Cortex of kidney (tissue), 1 donor: ENCODE measurements at places on chromosomes 1 and 21.

DNA sequence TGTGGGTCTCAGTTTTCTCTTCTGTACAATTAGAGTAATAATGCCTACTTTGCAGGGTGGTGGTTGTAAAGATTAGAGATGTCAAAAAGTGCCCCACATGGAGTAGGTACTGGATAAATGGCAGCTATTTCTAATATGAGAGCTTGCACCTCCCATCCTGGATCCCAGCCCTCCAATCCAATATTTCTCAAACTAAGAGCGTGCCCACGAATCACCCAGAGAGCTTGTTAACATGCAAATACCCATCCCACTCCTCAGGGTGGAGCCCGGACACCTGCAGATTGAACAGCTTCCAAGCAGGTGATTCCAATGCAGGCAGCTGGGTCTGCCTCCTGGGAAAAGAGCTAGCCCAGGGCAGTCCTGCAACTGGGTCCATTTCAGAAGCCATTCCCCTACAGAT lies 33.0 kb downstream of the LRRN2 start:
- DNase-seq, result no peak

DNA sequence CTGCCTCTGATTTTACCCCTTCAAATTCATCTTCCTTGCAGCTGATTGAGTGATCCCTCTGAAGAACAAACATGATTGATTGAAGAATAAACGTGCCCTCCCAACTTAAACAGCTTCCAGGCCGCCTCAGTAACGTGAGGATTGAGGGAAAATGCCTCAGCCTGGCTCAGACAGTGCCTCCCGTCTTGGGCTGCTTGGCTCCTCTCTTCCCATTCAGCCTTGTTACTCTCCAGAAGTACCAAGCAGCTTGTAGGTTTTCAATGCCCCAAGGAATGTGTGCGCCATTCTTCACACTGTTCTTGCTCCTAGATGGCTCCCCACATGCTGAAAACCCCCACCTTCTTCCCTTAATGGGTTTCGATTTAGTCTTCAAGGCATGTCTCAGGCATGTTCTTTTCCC lies 51.8 kb downstream of the ST6GALNAC5 start:
- DNase-seq, result no peak

DNA sequence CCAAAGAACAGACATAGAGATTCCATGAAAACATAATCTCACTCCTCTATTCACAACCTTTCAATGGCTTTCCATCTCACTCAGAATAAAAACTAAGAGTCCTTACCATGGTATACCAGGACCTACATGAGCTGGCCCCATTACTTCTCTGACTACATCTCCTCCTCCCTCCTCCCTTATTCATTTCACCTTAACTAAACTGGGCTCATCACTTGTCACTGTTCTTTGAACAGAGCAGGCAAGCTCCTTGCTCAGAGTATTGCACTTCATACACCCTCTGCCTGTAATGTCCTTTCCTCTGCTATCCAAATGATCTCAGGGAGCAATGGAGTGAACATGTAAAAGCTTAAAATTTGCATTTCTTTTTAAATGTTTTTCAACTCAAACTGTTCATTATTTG lies 142.0 kb downstream of the MRPL39 start:
- DNase-seq, result no peak

DNA sequence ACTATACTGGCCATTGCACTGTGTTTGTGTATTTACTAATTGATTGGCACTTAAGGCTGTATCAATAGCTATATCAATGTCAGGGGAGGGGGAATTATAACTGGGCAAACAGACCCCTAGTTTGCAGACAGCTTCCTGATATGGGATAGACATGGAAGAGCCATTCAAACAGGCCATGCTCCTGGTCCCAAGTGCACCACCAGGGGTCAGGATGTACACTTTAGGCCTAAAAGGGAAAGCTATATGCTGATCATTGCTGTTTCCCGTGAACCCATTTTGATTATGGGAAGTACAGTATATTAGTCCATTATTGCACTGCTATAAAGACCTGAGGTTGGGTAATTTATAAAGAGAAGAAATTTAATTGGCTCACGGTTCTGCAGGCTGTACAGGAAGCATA lies 124.9 kb upstream of the BACE2 start:
- DNase-seq, result no peak

GRCh38 chr1:117167402-117167801 lies 43.3 kb downstream of the VTCN1 start:
- DNase-seq, result no peak

GRCh38 chr1:40564506-40564905 lies 33.1 kb downstream of the ZNF684 start:
- DNase-seq, result no peak

GRCh38 chr1:184648160-184648855 lies 106.3 kb downstream of the EDEM3 start:
- no peak for DNase-seq

GRCh38 chr1:56535362-56535761 lies 44.0 kb downstream of the PLPP3 start:
- no peak for DNase-seq

DNA sequence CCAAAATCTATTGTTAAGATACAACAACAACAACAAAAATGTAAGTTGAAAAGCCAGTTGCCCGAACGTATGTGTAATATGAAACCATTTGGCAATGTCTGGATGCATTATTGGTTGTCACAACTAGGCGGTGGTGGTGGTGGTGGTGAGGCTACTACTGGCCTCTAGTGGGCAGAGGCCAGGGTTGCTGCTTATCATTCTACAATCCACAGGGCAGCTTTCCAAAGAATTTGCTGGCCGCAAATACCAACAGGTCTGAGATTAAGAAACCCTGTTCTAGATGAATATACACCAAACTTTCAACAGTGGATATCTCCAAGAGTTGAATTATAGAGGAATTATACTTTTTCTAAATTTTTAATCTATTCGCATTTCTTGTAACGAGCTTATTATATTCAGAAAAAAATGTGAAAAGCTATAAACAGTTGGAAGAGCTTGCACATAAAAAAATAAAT lies 26.8 kb upstream of the ZNF697 start:
- no peak for DNase-seq

GRCh38 chr1:201265756-201266155 lies 17.6 kb upstream of the PKP1 start:
- DNase-seq, result no peak

GRCh38 chr1:155085504-155086127 lies 7.0 kb downstream of the EFNA3 start:
- no peak for DNase-seq

GRCh38 chr1:21899267-21899810 lies 37.8 kb downstream of the HSPG2 start:
- no peak for DNase-seq

DNA sequence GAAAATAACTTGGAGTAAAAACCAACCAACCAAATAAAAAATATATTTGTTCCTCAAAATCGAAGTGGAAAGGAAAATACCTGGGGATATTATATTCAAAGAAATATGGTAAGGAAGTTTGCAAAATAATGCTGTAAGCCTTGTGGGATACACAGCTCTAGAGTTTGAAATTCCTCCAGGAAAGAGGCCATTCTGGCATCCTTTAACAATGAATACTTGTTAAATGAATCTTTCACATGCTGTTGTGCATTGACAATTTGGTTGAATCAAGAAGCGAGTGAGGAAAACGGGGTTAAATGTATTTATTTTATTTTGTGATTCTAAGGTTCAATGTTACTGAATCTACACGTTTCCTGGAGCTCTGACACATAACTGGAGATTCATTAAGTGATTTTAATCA lies 30.5 kb upstream of the NTNG1 start:
- DNase-seq, result no peak

GRCh38 chr21:31088474-31088751 lies 50.1 kb upstream of the KRTAP19-8 start:
- no peak for DNase-seq

- no peak for DNase-seq
Observed at GRCh38 chr1:62781841-62782543, 1.9 kb upstream of the ATG4C start.

GRCh38 chr1:24830680-24831272 lies 85.5 kb downstream of the CLIC4 start:
- no peak for DNase-seq

DNA sequence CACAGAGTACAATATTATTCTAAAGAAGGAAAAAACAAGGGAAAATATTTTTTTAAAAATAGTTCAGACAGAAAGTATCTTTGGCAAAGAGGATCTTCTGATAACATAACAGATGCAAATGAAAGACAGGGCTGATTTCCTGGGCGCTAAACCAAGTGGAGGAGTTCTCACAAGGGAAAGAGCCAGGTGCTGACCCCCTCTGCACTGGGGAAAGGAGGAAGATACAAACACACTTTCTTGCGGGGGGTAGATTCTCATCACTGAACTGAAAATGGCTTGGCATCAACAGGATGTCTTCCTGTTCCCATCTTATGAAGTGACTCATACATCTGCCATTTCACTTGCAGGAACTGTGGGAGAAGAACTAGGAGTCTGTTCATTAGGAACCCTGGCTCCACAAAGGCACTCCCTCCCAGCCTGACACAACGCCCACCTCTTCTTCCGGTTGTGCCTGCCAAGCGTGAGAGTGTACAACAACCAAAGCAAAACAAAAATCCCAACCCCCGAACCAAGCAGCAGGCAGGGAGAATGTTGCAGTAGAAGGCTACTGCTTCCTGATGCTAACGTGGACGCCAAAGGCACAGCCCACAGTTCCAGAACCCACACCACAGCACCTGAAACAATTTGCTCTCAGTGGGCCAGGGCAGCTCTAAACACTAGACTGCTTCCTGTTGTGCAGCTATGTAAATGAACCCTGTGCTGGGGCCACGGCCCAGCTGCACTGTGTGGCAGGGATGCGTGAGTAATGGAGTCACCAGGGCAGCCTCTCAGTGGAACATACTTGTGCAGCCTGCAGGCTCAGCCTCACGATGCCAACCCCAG lies 51.0 kb downstream of the GADD45A start:
- DNase-seq, result no peak

- no peak for DNase-seq
Observed at GRCh38 chr1:83012950-83013349, 986.0 kb downstream of the TTLL7 start.

DNA sequence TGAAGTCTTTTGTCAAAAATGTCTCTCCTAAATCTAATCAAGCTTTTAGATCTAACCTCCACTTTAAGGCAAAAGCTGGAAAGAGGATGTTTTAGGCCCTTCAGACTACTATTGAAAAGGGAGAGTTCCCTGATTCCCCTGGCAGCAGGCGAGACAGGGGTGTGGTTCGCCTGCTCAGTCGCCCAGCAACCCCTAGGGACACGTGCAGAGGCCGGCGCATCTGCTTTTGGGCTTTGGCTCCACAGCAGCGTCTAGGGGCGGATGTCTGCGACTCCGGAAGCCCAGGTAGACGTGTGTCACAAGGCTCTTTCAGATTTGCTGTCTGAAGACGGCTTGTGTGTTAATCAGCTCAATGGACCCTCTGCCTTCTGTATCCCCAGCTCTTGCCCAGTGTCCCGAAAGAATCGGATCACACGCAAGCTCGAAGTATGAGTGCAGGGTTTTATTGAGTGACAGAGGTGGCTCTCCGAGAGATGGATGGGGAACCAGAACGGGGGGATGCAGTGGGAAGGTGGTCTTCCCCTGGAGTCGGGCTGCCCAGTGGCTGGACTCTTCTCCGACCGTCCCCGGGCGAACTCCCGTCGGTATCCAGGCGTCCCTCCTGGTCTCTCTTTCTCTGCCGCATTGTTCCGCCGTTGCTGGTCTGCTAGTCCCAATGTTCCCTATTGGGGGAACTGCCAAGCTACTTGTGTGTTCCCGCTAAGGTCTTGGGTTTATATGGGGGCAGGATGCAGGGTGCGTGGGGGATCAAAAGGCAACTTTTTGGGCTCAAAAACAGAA lies 45.5 kb downstream of the OLFML2B start:
- DNase-seq, result no peak

- no peak for DNase-seq
Observed at GRCh38 chr1:31529999-31530684, 46.2 kb upstream of the TINAGL1 start.

DNA sequence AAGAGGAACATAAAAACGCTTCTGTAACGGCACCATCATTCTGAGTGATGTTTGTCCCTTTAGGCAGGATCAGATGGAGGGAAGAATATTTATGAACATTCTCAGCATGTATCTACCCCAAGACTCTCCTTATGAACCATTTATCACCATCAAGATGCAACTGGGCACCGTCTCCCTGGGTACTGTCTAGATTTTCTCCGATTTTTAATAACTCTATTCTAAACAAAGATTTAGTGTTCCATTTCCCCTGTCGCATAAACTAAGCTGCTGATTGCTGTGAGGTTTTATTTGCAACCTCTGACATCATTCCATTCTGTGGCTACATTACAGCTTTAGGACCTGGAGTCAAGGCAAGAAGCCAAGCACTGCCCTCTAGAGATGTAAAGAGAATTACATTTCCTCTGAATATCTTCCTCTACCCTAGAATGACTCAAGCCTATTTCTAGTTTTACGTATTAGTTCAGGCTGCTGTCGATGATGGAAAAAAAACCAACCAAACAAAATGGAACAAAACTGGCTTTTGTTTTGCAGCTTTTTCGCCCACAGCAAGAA lies 130.1 kb upstream of the MAP1LC3C start:
- no peak for DNase-seq
